Colonic mucosa (tissue), 4 donors: ENCODE measurements at places on chromosomes 12 and 14.

DNA sequence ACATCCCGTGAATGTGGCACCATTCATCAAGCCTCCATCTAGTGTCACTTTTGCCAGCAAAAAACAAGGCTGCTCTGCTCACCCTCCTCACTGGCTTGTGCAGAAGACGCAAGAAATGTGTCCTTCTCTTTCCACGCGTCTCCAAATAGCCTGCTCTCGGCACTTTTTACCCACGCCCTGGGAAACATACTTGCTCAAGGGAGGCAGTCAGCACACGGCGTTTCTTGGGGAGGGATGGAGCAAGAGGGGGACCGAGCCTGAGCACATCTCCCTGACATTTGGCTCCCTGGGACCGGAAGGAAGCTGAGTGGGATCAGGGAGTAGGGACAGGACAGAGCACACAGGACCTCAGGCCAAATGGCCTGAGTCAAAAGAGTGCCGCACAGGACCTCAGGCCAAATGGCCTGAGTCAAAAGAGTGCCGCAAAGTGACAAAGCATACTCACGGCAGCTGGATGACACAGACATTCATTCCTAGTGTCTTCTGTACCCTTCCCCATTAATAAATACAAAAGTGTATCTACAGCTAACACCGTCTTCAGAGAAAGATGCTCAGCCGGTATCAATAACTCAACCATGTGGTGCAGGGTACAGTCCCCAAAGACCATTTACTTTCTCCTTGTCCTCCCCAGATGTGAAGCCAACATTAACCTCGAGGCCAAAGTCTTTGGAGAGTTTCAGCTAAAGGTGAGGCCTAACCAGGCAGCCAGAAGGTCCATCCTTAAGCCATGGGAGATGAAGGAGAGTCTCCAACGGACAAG lies 7.1 kb downstream of the BCL11B start:
- DNase-seq, result no peak

- no peak for DNase-seq
Observed at GRCh38 chr12:109156586-109156985, 40.2 kb downstream of the ACACB start.

DNA sequence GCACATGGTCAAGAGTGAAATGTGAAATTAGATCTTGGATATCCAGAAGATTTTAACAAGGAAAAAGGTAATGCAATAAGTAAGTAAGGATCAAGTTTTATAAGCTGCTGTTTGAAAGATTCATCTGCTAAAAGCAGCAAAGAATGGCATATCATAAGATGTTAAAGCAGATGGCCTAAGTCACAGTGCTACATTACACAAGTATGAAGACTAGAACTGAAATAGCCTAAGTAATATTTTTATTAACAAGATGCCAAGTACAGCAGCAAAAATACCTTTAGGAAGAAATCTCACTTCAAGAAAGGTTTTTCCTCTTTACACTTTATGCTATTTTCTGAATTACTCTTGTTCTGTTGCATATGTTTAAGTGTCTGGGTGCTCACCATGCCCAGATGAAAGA lies 414.1 kb downstream of the MDGA2 start:
- no peak for DNase-seq

- no peak for DNase-seq
Observed at GRCh38 chr12:90978117-90978770, 23.3 kb upstream of the CCER1 start.

DNA sequence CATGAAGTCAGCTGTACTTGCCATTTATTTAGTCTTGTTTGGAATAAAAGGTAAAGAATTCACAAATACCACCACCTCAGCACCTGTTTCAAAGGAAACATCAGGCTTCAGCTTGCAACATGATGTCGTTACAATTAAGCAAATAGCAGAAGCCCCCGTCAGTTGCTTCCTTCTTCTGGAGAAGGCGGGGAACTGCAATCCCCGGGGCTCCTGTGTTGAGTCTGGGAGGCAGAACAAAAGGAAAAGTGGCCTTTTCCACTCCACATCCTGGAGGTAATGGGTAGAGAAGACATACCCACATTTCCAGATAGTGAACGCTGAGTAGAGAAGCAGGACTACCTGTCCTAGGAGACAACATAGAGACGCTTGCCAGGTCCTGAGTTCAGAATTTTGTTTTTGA lies 92.8 kb downstream of the DNAH10 start:
- no peak for DNase-seq

GRCh38 chr14:40630471-40630870 lies 976.2 kb upstream of the LRFN5 start:
- no peak for DNase-seq

GRCh38 chr14:95260537-95261361 lies 59.0 kb downstream of the CLMN start:
- no peak for DNase-seq

DNA sequence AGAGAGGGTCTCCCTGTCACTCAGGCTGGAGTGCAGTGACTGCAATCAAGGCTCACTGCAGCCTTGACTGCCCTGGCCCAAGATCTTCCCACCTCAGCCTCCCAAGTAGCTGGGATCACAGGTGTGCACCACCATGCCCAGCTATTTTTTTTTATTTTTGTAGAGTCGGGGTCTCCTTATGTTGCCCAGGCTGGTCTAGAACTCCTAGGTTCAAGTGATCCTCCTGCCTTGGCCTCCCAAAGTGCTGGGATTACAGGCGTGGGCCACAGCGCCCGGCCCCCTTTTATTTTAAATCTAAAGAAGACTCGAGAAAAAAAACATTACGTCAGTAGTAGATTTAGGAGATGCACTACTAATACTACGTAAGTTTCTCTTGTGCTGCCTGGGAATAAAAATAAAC lies 14.3 kb downstream of the FOS start:
- DNase-seq, result no peak
